ENCODE measurements at places on chromosomes 1 and 21.

DNA sequence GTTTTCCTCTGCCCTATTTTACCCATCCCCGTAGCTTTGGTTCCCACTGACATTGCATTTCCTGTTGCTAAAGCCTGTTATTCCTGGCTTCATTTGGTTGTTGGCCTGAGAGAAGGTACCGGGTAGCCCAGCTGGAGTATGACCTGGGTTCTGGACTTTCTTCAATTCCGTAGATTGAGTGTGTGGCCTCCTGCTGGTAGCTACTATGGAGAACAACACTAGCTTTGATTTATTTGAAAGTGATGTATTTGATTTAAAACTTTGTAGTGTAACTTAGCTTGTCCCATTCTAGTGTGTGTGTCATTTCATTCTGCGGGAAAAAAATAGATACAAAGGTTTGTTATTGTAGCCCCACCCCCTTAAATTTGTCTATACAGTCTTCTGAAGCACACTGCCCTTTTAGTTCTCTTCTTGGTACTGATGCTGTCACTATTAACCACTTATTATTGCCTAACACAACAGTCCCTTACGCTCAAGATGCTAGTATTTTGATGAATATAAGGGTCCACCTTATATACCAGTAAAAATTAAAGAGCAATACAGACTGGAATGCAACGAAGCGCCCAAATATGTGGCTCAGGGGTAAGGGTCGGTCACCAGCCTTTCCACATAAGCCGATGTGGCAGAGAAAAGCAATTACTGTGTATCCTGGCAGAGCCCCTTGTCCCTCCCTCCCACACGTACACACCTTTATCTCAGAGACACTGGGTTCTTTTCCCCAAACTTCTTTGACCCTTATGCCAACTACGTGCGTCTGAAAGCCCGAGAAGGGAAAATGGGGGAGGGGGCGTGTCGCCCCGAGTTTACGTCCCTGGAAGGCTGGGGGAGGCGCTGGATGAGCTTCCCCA is 643 bp upstream of the MOV10 start:
- DNase-seq, result no peak

DNA sequence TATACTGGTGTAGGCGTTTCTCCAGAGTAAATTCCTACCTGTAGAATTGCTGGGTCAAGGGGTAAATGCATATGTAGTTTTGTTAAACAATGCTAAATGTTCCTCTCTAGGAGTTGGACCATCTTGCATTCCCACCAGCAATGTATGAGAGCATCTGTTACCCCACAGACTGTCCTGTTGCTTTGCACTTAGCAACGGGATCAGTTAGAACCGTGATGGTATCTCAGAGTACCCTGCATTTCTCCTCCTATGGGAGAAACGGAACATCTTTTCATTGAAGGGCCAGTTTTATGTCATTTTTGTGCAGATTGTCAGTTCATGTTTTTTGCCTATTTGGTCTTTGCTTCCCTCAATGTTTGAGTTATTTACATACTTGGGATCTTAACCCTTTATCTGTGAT is 18.0 kb upstream of the RIPPLY3 start:
- DNase-seq, result no peak

DNA sequence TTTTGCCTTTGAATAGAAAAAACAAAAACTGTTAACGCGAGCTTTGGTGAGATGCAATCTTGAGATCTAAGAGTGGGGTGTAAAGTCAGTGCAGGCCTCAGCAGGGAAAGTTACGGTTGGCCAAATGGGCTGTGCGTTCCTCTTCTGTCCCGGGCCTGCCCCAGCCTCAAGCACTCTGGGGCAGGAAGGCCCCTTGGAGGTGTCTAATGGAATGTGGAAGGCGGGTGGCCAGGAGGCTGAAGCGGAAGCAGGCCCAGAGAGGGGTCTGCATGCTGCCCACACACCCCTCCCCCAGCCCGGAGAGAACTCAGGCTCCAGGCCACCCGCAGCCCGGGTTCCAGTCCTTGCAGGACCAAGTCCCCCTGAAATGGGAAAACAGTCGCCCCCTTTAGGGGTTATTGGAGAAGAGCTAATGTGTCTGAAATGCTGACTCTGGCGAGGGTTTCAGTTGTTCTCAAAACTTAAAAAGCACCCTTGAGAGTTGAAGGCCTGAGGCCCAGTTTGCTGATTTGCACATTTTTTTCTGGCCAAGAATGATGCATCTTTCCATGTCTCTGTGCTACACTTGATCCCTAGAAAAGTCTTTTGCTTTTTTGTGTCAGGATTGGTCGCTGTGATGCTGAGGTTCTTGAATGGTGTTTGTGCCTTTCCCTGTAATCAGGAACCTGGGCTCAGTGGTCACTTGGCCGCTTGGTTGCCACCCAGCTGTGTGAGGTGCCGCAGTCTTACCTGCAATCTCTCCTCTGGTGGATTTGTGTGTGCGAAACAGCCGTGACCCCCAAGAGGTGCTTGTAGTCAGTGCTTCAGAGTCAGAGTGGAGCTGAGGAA is 2.0 kb downstream of the COL18A1 start:
- no peak for DNase-seq

- DNase-seq, result no peak
Observed at GRCh38 chr1:167541003-167541402, 12.6 kb downstream of the CREG1 start.

DNA sequence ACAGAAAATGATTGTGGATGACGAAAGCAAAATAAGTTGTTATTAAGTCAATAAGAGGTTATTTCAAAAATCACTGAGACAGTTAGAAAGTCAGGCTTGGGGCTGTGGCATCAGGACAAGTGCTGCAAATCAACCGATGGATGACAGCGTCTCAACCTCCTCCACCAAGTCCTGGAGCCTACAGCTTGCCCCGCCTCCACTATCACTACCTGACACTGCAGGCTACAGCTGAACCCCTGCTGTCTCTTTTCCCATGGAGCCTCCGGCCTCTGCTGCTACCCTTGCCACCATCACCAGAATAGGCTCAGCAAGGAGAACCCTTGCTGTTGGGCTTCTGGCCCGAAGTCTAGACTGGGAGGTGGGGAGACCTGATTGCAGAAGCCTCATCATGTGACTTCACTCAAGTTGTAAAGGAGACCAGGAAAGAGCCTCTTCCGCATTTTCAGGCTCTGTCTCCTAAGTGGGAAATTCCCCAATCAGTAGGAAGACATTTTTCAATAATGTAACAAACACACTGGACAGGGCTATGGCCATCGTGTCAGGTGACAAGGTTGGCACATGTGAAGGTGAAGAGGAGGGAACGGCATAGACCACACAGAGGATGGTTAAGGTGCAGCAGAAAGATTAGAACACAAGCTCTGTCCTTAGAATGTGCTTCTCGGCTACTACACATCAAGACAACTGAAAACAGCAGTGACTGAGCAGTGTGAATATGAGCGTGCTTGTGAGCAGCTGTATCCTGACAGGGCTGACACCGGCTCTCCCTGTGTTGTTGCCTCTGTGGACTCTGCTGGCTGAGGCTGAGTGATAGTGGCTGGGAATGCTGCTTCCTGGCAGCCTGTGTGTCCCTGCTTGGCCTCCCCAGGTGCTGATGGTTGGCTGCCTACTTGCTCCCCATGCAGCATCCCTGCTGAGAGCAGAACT is 660.7 kb downstream of the PTPRU start:
- no peak for DNase-seq

- no peak for DNase-seq
Observed at GRCh38 chr1:41833519-41834000, 85.2 kb downstream of the HIVEP3 start.

DNA sequence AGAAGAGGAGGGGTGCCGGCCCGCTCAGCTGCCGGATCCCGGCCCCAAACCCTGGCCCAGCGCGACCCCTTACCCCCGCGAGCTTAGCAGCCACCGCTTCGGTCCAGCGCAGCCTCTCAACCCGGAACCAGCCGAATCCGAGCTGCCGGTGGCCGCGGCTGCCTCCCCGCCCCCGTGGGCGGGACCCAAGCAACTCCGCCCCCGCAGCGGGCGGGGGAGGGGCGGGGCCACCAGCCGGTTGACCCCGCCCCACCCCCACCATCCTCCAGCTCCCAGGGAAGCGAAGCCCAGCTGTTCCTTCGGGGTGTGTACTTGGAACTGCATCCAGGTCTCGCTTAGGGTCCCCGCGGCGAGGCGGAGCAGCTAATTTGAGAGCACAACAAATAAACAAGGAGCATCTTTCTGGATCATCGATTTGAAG is at the start of gene TRIM62:
Gene TRIM62 (minus strand): TSS at position 123 of the 421 bp plus-strand sequence. CDS start 611 bp downstream, outside the sequence.
- peak; percentile 78 for DNase-seq

DNA sequence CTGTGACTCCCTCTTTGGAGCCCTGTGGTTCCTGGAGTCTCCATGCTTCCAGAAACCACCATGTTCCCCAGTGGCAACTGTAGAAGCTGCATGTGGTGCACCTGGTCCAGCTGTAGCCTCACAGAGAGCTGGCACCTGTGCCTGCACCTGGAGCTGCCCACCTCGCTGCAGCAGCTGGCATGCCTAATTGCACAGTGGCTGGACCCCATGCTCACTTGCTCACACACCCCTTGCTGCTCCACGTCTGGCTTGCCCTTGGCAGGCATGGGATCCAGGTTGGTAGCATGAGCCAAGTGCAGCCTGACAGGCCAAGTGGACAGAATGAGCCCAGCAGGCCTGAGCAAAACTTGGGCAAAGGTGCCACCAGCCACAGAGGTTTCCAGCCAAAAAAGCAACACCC is 680.1 kb downstream of the MATN1 start:
- no peak for DNase-seq

DNA sequence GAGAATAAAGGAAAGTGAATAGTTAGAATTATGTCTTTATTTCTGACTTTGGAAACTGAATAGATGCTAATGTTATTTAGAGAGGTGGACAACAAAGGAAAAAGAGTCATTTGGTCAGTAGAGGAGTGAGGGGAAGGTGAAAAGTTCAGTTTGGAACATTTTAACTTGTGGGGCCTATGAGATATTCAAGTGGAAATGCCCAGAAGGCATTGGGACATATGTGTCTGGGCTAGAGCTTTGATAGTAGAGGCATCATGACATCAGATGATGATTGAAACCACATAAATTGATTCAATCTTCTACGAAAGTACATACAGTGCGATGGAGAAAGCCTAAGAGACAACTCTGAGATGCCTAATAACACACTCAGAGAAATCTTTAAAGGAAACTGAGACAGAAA is 151.7 kb upstream of the COL11A1 start:
- no peak for DNase-seq

GRCh38 chr1:231233735-231234417 is 7.1 kb upstream of the GNPAT start:
- no peak for DNase-seq

- no peak for DNase-seq
Observed at GRCh38 chr1:9503001-9503675, 36.1 kb upstream of the SLC25A33 start.

GRCh38 chr21:31338908-31339368 is 5.1 kb downstream of the TIAM1 start:
- DNase-seq, result no peak

GRCh38 chr1:217495249-217495648 is 135.6 kb downstream of the GPATCH2 start:
- DNase-seq, result no peak

GRCh38 chr1:223771814-223772770 is 59.8 kb downstream of the CAPN2 start:
- no peak for DNase-seq

- DNase-seq, result no peak
Observed at GRCh38 chr1:166167572-166167925, 748 bp upstream of the FAM78B start.

GRCh38 chr1:45393718-45394302 is 53.6 kb upstream of the MUTYH start:
- DNase-seq, result no peak

GRCh38 chr1:154659823-154660592 is 52.0 kb upstream of the ADAR start:
- no peak for DNase-seq

GRCh38 chr1:219430419-219430818 is 182.5 kb downstream of the ZC3H11B start:
- no peak for DNase-seq

DNA sequence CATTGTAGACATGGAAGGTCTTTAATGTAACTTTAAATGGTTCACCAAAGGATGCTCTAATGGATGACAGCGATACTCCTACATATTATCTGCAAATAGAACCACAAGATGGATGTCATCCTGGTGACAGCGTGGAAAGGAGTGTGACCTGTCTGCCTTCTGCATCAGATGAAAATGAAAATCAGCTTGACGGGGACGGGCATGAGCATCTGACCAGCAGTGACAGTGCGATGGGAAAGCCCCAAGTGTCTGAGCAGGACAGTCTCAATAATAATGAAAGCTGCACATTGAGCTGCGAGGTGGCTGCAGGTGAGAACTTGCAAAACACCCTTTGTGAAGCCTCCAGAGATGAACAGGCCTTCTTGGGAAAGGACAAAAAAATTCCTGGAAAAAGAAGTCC is 25.2 kb downstream of the CNST start:
- no peak for DNase-seq

DNA sequence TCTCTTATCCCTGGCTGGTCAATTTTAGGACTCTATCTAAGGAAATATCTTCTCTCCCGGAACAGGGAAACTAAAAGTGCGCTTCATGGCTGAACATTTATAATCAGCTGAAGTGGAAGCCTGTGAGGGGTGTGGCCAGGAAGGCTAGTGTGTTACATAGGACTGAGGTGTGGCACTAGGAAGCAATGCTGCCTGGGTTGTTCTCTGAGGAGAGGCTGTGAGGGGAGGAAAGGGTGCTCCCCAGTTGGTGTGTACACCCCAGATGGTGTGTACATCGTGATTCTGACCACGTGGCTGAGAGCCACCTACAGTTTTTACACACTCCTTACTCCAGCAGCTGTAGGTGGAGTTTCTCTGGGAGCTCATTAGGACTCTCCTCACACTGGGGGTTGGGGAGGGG is 16.3 kb downstream of the NTPCR start:
- no peak for DNase-seq

DNA sequence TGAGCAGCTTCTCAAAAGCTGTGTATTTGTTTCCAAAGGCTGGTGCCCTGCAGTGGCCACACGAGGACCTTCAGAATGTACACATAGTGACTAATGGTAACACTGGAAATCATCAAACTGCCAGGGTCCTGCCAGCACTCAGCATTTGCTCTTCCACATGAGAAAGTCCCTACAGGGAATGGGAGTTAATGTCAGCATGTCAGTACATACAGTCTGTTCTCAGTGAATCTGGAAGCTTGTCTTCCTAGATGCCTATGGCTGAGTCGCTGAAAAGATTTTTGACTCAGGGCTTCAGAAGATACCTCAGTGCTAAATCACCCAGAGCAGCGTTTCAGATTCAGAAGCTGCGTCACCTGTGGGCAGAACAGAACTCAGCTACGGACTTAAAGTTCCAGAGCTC is 108.2 kb downstream of the CDC7 start:
- DNase-seq, result no peak

- no peak for DNase-seq
Observed at GRCh38 chr1:191327868-191328267, 830.4 kb upstream of the RGS18 start.

GRCh38 chr1:229114850-229115365 is 156.0 kb upstream of the RAB4A start:
- no peak for DNase-seq

GRCh38 chr1:91600431-91601337 is 100.0 kb downstream of the CDC7 start:
- DNase-seq, result no peak

- no peak for DNase-seq
Observed at GRCh38 chr21:33289199-33289819, 23.1 kb downstream of the IL10RB start.

- DNase-seq, result no peak
Observed at GRCh38 chr1:204651843-204652421, 33.6 kb downstream of the LRRN2 start.
